ENCODE measurements at places on chromosomes 12 and 14.
A peak's percentile ranks its signal among the peaks of the same experiment; 100 is the strongest.

DNA sequence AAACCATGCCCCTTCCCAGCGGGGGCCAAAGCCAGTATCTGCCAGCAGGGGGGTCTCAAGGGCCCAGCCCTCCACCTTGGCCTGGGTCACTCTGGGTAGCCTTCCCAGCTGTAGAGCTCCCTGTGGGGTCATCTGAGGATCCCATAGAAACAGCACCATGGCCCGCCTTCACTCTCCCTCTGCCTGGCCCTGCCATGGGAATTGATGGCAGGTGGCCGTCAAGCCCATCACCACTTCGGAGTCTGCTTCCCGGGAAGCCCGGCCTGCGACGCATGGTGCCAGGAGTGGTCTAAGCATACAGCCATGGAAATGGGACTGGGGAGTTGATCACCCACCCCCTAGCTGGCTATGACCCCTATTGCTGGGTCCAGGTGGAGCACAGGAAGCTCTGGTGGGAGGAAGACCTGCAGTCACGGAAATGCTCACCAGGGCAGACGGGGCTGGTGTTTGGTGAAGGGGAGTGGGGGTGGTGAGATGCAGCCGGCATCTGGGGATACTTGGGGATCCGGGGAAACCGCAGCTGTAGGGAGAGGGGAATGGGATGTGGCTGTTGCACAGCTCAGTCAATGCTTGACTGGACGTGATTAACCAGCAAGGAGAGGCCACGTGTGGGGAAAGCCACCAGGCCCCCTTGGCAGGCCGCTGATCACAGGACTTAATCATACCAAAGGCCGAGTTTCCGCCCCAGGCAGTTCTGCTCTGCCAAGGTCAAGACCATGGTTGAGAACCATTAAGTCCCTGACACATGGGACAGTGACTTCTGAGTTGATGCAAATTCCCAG is 52.2 kb upstream of the DIO3 start:
- no peak for DNase-seq

GRCh38 chr12:49889361-49890095 is 14.2 kb downstream of the FAIM2 start:
- no peak for DNase-seq

- DNase-seq = peak; percentile 47
Observed at GRCh38 chr12:71755146-71755892, 656 bp downstream of the RAB21 start.

GRCh38 chr12:57782243-57782607 is 362 bp upstream of the TSFM start:
- DNase-seq = no peak

DNA sequence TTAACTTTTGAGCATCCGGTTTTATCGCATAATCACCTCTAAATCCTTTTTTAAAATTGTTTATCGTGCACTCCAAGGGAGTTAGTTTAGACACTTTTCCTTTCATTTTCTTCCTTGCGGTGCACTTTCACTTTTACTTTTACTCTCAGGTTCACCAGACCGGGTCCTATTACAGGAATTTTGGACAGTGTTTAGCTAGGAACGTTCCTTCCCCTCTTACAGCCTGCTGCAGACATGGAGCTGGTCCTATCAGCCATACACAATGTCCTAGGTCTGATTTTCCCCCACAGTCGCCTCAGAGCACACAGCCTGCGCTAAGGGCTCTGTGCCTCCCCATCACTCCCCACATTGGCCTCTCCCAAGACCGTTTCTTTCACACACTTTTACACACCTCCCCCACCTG is 103.9 kb downstream of the ALG10 start:
- DNase-seq = no peak

- DNase-seq = no peak
Observed at GRCh38 chr12:70255311-70255710, 12.1 kb downstream of the CNOT2 start.

DNA sequence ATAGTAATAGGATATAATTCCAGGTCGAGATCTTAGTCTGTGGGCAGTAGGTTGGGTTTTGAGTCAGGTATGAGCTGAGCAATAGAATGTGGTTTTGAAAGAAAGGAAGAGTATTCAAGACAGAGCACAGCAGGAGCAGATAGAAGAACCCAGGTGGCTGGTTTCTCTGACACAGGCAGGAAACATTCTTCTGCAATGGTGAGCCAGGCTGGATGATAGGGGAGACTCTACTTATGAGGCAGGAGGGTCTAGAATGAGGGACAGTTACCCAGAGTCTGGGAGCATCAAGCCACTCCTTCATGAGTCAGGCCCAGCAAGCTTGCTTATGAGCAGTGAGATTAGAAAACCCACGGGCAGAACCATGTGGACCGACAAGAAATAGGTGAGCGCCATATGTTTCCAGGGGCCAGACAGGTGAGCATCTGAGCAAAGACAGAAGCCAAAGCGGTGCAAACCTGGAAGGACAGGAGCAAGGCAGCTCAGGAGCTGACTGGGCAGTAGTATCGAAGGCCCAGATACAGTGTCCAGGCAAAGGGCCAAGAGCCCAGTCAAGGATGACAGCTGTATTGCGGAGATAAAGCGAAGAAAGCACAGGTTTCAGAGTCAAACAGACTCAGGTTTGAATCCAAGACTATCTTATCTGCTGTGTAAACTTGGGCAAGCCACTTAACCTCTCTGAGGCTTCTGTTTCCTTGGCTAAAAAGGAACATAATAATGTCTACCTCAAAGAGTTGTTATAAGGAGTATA is 22.5 kb upstream of the PCNX1 start:
- DNase-seq = no peak

DNA sequence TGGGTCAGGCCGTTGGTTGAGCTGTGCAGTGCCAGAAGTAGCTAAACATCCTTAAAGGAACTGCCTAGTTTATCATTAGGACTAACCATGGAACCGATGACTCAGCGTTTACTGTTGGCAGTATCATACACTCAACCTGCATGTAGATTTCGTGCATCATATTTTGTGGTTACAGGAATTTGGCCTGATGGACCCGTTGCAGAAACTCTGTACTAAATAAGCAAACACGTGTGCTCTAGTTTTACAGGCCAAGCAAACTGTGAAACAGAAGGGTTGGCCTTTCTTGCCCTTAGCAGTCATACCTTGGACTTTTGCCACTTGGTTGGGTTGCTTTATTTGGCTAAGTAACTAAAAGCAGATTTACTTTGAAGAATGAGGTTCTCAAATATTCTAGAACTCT is 35.6 kb downstream of the DGLUCY start:
- no peak for DNase-seq

DNA sequence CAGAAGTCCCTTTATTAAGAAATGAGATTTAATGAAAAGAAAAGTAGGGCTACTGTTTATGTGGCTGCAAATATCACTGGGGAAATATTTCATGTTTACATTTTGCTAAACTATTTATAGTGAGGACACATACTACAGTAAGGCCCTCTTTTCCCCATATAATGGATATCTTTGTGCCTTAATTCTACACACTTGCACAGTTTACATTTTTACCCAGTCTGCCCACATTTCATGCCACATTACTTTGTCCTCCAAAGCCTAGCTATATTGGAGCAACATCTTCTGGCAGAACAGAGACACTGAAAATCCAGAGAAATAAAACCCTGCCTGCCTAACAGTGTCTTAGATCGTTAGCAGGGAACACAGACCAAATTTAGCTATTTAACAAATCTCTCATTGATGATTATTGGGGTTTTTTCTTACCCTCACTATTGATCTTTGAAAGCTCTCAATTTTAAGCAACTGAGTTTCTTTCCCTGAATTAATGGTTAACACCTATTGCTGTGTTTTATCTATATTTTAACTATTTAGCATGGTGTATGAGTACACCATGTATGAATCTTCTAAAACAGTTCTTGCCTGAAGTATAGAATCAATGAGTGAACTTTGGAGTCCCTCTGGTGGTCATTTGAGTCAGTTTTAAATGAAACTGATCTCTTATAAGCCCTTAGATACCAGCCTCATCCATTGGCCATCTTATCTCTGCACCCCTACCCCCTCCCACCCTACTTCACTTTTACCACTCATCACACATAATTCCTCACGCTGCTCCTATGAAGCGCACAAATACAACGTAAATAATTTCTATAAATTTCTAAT is 170.2 kb downstream of the BCAT1 start:
- no peak for DNase-seq

GRCh38 chr14:96622926-96623325 is 120.7 kb downstream of the PAPOLA start:
- DNase-seq = no peak

DNA sequence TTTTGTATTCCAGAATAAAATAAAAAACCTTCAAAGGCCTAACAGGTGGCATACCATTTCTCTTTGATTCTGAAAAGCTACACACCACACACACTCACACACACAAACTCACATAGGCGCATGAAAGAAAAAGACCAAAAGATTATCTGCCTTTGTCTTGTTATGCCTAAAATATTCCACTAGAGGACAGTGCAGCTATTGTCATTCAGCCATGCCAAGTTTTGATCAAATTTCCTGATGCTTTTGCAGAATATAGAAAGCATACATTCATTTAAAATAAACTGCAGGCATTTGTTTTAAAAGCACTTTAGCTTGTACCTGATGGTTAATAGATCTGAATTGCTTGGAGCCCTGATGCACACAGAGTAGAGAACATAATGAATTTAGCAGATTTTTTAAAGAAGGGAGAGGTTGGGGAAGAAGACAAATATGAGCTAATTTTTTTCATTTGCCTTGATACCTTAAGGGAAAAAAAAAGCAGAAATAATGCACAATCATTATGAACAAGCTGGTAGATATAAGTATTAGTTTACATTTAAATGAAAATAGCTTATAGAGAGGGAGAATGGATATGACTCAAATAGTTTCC is 1766.9 kb upstream of the SEL1L start:
- no peak for DNase-seq

DNA sequence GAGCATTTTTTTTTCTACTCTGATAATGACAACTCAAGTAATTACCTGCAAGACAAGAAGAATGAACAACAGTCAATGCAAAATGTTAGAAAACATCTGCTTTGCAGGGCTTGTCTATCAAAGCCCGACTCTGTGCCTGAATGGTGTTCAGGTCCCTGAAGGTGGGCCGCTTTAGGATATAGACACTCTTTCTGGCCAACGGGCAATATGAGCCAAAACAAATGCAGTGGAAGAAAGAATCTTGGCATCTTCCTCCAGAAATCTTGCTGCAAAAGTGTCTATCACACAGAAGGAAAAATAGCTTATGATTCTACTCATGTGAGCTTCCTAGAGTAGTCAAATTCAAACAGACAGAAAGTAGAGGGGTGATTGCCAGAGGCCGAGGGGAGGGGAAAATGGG is 32.7 kb downstream of the FOS start:
- DNase-seq = no peak

- DNase-seq = no peak
Observed at GRCh38 chr12:52245962-52246569, 13.0 kb downstream of the KRT7 start.

GRCh38 chr12:40819436-40820108 is 127.3 kb downstream of the CNTN1 start:
- DNase-seq = no peak

DNA sequence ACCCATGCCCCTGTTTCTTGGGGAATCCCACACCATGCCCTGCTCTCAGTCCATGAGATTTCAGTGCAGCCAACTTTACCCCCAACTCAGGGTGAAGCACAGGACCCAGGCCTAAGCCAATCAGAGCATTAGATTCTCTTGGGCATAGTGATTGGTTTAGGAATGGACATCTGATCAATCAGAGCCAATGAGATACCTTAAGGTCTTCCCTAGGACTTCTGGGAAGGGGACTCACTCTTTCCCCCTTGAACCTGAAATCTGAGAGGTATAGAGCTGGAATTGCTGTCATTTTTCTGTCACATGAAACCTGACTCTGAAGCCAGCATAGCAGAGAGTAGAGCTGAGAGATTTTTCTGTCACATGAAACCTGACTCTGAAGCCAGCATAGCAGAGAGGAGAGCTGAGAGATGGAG is 127.1 kb downstream of the ZFP36L1 start:
- DNase-seq = no peak
